Activated naive CD4-positive, alpha-beta T cell (primary cell): ENCODE measurements at places on chromosomes 4 and X.

- no peak for DNase-seq
These were observed 111.3 kb downstream of the ZNF674 start for GRCh38 chrX:46433892-46434291.

GRCh38 chr4:47598320-47598719, 113.2 kb downstream of the ATP10D start:
- DNase-seq: no peak

DNA sequence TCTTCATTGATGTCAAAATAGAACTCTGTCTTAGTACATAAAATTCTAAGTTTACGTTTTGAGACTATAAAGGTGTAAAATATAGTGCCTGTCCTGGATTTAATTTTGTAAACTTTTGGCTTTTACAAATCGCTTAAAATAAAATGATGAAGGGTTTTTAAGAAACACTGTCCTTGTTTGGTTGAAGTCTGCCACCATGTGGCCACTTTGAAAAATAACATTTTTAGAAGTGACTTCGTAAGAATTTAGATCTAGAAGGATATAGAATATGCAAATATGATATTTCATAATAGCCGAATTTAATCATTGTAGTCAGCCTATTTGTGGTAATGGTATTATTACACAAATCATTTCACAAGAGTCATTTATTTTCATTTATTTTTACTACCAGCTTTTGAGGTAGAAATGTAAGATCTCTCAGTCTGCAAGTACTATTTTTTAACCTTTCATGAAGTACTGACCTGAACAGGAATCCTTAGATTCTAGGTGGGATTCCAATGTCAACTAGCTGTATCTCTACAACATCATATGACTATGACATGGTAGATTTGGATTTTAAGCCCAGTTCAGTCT, 31.0 kb upstream of the FAT4 start:
- DNase-seq: no peak

GRCh38 chr4:88107406-88108107, 50.9 kb downstream of the ABCG2 start:
- DNase-seq: no peak

DNA sequence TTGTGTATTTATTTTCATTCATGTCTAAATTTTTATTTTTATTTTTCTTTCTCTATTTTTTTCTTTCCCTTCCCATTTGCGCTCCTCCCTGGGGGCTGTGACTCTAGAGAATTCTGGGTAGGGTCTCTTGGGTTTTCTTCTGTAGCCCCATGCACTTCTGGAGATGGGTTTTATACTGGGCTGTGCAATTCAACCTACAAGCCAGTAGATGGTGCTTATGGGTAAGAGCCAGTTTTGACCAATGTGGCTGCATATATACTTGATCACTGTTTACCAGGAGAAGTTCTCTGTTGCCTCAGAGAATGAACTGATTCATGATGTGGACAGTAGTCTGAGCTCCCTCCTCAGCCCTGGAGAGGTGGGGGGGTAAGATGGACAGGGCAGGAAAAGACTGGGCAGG, 614.6 kb downstream of the PCDH19 start:
- no peak for DNase-seq
